Left lobe of liver (tissue), 2 donors: ENCODE measurements at places on chromosomes 12 and 14. TPM values are rescaled to one million over a fixed set of nuclear protein-coding genes. Genes with fewer than 3 reads are reported as not detected.

The CHST11 gene
- total RNA-seq, result 1.2 TPM

The ADAM21 gene
- total RNA-seq, result not detected

GRCh38 chr12:42469355-42470175 is 120.0 kb downstream of the PRICKLE1 start:
- no peak for DNase-seq

DNA sequence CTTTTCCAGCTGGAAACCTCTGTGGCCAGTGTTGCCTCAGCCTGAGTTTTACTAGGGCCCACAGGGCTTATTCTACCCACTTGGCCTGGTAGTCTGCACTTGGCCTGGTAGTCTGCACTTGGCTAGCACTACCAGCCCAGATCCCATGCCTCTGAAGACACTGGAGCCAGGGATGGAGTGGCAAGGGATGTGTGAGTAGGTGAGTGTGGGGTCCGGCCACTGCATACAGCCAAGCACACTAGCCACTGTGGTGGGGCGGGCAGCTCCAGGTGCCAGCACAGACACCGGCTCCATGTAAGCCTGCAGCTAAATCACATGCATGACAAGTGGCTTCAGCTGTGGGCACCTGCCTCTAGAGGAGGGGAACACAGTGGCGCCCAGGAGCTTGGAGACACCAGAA is 63.4 kb upstream of the NAV3 start:
- DNase-seq, result no peak

DNA sequence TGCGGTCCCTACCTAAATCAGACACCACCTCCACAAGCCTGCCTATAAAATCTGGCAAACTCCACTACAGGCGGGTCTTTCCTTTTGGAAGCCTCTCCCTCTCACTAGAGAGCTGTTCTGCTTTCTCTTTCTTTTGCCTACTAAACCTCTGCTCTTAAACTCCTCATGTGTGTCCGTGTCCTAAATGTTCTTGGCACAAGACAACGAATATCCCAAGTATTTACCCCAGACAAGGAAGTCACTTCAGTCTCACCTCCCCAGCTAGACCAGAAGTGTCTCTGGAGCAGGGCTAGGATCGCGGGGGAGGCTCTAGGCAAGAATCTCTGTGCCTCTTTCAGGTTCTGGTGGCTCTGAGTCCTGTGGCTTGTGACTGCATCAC is 37.2 kb upstream of the FICD start:
- DNase-seq, result no peak
